Activated T-cell treated with anti-CD3 and anti-CD28 coated beads, Interleukin-2, amount 50 U/mL, for 48 hours (primary cell): ENCODE measurements at places on chromosomes 4 and X.

GRCh38 chrX:24355095-24355494 is 5.3 kb upstream of the SUPT20HL1 start:
- no peak for DNase-seq

DNA sequence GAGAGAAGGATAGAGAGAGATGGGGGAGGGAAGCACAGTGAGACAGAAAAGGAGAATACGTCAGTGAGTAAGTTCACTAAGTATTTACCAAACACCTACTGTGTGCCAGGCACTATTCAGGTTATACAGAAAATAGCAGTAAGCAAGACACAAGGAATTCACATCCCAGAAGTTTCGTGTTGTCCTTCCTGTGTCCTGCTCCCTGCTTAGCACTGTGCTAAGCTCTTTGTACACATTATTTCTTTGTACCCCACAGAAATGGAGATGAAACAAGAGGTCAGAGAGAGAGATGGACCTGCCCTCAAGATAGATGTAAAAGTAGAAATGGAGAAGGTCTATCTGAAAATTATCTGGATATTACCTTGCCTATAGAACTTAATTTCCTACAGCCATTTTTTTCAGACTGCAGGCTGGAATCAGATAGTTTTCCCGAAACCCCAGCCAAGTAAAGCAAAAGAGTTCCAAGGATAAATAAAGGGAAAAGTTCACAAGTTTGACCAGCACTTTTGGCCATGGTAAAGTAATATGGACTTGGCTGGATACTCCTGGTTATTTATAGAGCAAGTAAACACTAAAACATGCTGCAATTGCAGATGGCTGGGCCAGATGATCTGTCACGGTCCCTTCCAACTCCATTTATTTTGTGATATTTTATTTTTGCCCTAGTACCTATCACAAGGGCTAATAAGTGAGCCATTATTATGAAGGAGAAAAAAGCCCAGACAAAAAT is 353.7 kb upstream of the SLC7A11 start:
- no peak for DNase-seq

- DNase-seq, result no peak
These were observed 157.6 kb upstream of the C1QTNF7 start for GRCh38 chr4:15270201-15270600.

- no peak for DNase-seq
These were observed 197.9 kb downstream of the SHOX start for GRCh38 chrX:828411-828959.

GRCh38 chr4:123064390-123064789 is 142.0 kb upstream of the NUDT6 start:
- no peak for DNase-seq

- DNase-seq, result no peak
These were observed 599.8 kb downstream of the GALNTL6 start for GRCh38 chr4:172412851-172413580.
